SHP77 (cell line): ENCODE measurements at places on chromosomes 3 and 15.

DNA sequence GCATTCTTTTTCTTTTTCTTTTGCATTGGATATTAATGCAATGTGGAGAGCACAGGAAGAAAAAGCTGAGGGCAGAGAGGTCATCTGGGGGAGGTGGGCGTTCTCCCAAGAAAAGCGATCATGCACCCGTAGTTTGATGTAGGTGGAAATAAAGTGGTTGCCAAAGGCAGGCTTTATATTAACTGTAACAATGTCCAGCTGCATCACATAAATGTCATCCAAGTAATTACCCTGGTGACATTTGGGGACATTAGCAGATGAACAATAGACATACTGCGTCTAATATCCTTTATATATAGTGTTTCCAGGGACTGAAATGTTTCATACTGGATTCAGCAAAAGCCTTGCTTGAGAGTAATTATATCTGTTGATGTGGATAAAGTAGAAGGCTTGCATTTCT lies 135.5 kb downstream of the CNTN6 start:
- DNase-seq: no peak

DNA sequence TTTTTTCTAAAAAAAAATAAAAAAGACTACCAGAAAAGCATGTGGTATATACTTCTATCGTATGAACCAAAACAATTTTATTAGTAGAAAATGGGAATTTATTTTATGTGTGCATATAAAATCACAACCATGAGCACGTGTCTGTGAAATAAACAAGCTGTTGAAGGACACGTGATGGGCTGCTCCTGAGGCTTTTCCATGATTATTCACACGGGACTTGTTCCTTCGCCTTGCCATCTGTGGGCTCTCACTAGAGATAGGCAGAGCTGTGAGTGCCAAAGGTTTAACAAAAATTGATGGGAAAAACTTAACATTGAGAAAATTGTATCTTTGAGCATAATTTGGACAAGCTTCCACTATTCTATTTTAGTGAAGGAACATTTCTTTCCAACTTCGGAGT lies 12.4 kb upstream of the ETV5 start:
- no peak for DNase-seq

DNA sequence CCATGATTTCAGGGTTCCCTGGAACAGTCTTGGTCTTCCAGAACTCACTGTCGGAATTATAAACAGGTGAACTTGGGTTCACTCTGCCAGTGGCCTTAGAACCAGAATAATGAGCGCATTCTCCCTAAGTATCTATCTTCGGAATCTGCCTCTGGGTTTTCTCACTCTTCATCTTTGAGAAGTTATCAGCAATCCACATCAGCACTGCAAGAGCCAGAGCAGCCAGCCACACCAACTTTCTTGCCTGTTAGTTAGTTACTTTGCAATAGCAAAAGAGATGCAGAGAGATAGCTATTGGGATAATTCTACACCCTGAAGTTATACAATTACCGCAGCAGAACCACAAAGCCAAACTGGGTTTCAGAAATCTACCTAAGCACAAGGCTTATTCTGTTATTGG lies 25.8 kb downstream of the GLB1 start:
- DNase-seq: no peak

GRCh38 chr15:92914103-92914499 lies 14.0 kb downstream of the CHD2 start:
- DNase-seq: no peak

- no peak for DNase-seq
Observed at GRCh38 chr3:179151474-179151873, 3.3 kb downstream of the PIK3CA start.

DNA sequence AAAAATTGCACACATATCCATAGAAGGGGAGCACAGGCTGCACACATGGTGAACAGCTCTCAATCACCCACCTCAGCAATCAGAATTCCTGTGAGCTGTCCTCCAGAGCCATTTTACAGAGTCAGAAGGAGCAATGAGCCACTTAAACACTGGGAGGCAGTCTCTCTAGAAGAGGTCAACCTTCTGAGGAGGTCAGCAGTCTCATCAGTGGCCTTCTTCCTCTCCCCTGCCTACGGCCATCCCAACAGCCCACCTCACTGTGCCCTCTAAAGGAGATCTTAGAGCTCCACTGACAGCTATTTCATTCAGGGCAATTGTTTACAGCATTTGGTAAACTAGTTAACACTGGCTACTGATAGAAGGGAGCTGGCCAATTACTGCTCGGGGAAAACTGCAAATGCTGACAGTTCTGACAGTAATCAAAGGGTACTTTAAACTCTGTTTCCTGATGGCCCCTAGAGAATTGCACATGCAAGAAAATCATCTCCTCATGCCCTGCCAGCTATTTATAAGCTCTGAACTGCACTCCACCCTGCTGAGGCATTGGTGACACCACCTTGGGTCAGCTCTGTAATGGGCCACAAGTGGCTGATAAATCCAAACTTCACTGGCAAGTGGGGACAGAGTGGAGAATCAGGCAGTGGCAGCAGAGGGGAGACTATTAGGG lies 42.1 kb upstream of the TSPAN3 start:
- no peak for DNase-seq

DNA sequence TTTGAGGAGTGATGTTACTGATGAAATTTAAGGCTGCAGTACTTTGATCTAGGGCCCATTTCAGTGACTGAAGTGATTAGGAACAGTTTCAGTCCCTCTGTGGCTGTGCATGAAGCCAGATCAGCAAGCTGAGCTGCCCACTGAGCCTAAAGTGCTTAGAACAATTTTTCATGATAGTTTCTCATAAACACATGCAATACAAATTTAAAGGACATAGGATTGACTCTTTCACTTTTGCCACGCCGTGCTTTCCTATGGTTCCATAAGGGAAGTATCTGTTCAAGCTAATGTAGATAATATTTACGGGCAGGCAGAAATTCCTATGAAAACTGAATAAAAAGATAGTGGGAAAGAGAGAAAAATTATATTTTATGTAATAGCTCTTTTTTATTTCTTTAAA lies 10.6 kb downstream of the ANKUB1 start:
- no peak for DNase-seq

- DNase-seq: peak; percentile 86
Observed at GRCh38 chr3:66863205-66864111, 134.6 kb upstream of the KBTBD8 start.

- DNase-seq: no peak
Observed at GRCh38 chr3:152196782-152197181, 71.9 kb upstream of the MBNL1 start.

DNA sequence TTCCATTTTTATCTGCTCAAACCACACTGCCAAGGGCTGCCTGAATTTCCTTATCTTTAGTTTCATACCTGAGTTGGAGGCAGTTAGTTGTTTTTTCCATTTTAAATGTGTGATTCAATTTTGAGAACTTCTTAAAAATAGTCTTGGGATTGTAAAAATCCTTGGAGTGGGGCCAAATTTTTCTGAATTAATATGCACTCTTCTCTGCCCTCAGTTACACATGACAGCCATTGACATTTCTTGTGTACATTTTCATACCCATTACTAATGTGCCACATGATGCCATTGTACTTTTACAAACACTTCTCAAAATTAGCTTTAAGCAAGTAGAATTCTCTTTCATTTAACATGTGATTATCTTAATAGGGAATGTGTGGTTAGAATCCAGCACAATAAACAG lies 141.7 kb downstream of the C3orf38 start:
- DNase-seq: no peak

- DNase-seq: no peak
Observed at GRCh38 chr3:143928541-143929255, 42.9 kb upstream of the DIPK2A start.

- DNase-seq: no peak
Observed at GRCh38 chr3:154121701-154122551, 736 bp downstream of the ARHGEF26 start.

DNA sequence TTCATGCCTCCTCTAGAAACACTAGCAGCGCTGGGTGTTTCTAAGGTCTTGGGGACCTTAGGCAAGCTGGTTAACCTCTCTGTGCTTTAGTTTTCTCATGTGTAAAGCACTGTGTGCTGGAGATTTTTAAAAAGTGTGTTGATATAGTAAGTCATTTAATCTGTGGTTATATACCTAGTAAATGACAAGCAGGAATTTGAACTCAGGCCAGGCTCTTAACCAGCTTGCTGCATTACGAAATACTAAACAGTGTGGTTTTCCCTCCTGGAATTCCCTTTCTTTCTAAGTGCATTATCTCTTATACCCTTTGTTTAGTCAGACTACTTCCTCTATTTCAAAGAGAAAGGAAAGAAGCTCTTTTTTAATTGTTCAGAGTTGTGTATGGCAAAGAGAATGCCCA lies 26.5 kb downstream of the NEO1 start:
- DNase-seq: no peak

- DNase-seq: no peak
Observed at GRCh38 chr15:44300572-44300971, 12.1 kb downstream of the GOLM2 start.

- DNase-seq: no peak
Observed at GRCh38 chr3:192170659-192171058, 556.7 kb downstream of the FGF12 start.

DNA sequence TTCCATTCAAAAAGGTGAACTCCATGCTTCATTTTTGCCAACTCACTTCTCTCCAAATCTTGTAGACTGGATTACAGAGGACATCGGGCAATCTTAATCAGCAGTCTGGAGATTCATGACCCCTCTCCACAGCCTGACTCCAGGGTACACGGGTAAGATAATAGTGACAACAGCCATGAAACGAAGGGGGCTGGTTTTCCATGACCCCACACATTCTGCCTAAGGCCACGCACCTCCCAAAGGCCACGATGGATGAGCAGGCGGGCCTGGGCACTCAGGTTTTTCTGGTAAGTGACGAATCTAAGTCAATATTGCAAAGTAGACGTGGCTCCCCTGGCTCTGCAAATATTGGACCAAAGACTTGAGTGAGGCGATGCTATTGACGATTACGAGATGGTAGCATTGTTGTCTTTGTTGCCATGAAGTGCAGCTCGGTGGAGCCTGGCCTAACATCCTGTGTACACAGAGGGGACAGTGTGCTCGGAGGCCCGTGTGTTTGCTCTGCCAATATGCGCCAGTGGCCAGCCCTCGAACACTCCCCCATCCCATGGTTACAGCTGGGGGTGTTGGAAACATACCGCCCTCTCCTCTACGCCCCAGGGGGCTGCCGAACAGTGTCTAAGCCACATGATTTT lies 119.1 kb downstream of the OPA1 start:
- DNase-seq: peak; percentile 92

DNA sequence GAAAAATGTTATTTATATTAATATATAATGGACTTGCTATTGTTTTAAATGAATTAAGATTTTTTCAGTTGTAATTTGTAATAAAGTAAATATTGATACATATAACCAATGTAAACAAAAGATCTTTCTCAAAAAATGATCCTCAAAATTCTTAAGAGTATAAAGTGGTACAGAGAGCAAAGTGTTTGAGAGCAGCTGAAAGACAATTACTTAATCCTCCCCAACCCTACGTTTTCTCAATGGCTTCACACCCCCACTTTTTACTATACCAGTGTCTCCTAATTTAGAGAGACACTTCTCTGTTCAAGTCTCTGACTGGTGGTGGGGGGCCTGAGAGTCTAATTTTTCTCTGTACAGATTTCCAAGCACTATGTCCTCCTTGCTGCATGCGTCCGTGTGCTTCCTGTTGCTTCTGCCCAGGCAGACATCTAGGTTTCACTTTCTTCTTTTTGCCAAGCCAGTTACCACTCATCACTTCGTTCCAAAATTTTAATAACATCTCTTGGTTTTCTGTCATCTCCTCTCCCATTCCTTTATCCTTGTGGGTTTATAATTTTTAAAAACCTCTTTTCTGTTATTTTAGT lies 276.3 kb upstream of the DNAJC19 start:
- no peak for DNase-seq
